ENCODE measurements at places on chromosomes 5 and 9.

DNA sequence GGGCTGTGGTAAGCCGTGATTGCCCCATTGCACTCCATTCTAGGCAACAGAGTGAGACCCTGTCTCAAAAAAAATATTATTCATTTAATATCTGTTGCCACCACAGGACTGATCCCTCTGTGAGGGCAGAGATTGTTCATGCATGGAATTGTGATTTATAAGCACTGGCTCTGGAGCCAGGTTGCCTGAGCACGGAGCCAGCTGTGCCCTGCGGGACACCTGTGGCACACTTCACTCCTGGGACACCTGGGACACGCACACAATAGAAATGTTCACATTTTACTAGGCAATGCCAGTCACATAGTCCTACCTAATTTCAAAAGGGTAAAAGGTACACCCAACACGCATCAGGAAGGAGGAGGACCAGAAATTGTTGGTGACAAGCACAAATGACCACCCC lies 83.0 kb upstream of the GABRP start:
- no peak for DNase-seq

GRCh38 chr9:123116036-123116435 lies 82.6 kb downstream of the GPR21 start:
- DNase-seq, result no peak

GRCh38 chr9:131117121-131117761 lies 8.1 kb upstream of the NUP214 start:
- no peak for DNase-seq

DNA sequence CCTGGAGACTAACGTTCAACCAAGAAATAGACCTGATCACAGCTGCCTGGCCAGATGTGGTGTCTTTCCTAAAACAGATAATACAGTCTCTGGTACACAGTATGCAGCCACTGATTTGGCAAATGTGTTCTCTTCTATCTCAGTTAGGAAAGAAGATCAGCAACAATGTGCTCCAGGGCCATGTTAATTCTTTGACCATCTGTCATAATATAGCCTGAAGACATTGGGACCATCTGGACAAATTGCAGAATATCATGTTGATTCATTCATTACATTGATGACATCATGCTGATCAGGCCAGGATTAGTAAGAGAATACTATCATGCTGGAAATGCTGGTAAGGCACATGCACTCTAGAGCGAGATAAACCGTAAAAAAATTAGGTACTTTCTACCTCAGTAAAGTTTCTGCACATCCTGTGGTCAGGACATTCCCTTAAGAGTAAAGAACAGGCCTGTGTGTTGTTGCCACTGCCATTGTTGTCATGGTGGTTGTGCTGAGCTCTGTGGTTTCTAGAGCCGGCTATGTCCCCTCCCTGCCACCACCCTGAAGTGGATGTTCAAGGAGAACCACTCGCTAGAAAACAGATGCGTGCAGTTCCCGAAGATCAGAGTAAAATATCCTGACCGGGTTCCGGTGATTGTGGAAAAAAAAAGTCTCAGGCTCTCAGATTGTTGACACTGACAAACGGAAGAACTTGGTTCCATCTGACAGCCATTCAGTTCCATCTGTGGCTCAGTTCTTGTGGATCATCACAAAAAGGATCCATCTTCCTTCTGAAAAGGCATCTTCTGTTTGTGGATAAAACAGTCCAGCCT lies 6.4 kb upstream of the JMY start:
- DNase-seq, result no peak

GRCh38 chr5:36495611-36496010 lies 110.8 kb upstream of the SLC1A3 start:
- DNase-seq, result no peak

- DNase-seq, result no peak
Observed at GRCh38 chr5:61609840-61610677, 278.0 kb downstream of the ZSWIM6 start.

DNA sequence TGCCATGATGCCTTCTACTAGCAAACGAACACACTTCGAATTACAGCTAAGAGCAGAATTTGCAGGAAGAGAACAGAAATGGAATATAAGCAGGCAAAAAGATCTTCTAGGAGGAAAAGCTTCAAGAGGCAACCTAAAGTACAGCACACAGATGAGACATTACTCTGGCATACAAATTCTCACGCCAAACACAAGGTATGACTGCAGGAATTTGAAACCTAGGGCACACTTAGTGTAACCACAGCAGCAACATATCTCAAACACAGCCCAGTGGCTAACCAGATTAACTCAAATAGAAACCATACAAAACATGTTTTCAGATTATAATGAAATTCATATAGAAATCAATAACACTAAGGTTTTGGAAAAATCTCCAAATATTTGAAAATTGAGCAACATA lies 481.0 kb upstream of the RGMB start:
- no peak for DNase-seq

GRCh38 chr9:21523021-21524014 lies 41.2 kb upstream of the IFNE start:
- DNase-seq, result no peak

- DNase-seq, result no peak
Observed at GRCh38 chr5:71864730-71865601, 145.9 kb downstream of the CARTPT start.

DNA sequence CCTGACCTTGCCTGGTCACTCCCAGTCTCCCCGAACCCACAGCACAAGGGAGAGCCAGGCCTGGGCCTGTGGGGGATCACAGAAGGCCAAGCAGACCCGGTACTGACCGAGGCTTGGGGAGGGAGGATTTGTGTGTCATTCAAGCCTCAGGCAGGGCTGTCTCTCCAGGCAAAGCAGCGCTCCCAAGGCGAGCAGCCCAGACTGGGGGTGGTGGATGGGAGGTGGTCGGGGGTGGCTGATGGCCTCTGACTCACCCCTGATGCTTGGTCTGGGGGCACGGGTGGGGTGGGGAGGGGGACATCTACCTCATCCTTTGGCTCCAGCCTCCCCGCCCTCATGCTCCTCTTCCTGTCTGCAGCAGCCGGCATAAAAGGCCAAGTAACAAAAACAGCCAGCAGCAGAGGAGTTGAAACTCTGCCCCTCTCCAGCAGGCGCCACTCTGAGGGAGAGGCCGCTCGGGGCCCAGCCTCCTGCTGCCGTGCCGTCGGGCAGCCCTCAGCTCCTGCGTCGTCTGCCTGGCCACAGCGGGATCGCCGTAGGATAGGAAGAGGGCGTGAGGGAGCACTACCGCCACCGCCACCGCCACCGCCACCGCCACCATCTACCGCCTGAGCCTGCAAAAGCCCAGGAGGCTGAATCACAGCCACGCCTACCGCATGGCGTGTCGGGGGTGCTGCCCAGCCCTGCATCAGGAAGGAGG lies 166.0 kb downstream of the OLFM1 start:
- DNase-seq, result no peak

DNA sequence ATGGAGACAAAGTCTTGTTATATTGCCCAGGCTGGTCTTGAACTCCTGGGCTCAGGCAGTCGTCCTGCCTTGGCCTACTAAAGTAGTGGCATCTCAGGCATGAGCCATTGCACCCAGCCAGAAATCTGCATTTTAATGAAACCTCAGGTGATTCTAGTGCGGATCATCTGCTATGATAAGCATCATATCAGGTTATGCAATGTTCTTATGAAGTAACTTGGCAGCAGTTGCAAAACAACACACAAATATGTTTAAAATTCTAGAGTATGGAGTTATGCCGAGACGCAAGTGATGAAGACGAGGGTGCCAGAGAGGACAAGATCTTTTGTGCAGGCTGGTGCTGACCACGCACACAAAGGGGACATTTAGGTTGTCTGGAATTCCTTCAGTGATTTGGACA lies 153.2 kb upstream of the MEF2C start:
- DNase-seq, result no peak

- no peak for DNase-seq
Observed at GRCh38 chr9:34170237-34170991, 8.4 kb upstream of the UBAP1 start.

DNA sequence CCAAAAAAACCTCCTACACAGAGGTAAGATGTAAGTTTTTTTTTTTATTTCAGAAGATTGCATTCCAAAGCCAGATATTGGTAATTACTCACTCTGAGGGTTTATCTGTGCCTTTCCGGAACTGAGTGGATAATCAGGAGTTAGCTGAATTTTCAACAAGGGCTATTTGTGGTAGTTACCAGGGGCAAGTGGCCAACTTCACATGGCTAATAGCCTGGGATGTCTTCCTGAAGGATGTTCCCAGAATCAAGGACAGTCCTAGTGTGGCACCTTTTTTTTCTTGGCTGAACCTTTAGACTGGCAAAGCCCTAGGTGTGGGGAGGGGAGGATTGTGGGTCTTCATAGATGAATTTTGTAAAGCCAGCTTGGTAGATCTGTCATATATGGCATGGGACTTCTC lies 7.1 kb downstream of the LARP1 start:
- no peak for DNase-seq

DNA sequence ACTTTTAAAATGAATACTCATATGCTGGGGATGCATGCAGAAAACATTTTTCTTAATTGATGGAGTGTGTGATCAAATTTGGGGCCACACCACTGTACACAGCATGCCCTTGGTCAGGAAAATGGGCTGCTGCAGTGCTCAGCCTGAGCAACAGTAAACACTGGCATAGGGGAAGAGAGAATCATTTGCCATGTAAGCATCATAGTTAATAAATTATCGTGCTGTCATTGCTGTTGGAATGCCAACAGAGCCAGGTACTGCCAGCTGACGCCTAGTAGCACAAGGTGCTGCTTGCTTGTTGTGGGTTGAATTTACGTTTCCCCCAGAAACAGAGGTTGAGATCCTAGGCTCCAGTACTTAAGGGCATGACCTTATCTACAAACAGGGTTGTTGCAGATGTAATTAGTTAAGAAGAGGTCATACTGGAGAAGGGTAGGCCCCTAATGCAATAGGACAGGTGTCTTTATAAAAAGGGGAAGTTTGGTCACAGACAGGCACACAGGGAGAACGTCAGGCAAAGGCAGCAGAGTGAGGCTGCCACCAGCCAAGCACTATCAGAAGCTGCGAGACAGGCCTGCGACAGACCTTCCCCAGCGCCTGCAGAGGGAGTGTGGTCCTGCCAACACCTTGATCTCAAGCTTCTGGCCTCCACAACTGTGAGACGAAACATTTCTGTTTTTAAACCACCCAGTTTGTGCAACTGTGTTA lies 25.3 kb downstream of the DAP start:
- peak; percentile 69 for DNase-seq

DNA sequence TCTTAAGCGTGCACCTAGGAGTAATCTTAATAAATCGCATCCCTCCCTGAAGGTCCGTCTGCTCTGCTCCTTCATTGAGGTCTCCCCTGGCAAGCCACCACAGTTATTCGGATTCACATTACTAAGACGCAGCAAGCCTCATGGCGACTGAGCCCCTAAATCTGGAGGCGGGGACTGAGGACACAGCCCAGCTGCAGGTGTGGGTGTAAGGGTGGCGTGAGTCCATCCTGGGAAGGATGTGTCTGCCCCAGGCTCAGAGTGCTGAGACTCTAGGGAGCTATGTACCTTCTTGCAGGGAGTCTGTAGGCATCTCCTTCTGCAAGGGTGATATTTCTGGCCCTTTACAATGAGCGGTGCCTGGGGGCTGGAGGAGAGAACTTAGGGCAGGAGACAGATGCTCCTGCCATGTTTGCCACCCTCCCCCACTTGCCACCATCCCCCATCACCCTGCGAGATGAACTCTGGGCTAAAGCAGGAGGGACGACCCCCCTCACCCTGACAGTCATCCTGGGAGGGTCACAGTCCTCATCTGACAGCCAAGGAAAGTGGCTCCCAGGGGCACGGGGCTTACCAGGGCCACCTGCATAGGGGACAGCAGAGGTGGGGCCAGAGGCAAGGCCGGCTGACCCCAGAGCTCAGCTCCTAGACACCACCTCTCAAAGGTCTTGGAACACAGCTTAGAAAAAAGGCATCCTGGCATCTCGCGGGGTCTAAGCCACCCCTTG lies 76.4 kb upstream of the FCN1 start:
- DNase-seq, result no peak

- DNase-seq, result no peak
Observed at GRCh38 chr9:136771907-136772415, 7.6 kb upstream of the LCN15 start.

GRCh38 chr9:113648048-113648447 lies 184.5 kb downstream of the RGS3 start:
- no peak for DNase-seq

- DNase-seq, result no peak
Observed at GRCh38 chr5:167730121-167730520, 561.3 kb upstream of the WWC1 start.

- DNase-seq, result no peak
Observed at GRCh38 chr5:68217528-68217927, 2.0 kb downstream of the PIK3R1 start.
